NCI-H2107 (cell line): ENCODE measurements at places on chromosomes 12 and 14.

DNA sequence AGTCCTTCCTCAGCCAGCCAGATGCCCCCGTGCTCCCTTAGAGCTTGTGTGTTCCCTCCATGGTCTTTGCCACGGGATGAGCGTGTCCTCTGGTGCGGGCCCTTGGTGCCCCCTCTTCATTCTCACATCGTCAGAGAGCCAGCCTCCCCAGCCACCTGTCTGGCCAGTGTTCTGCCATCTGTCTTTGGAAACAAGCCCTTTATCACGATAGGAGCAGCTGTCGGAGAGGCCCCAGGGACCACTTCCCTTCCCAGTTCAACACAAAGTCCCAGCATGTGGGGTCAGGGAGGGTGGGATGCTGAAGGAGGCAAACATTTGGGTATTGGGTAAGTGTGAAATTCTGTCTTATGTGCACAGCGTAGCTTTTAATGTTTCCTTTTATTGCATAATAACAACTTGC lies 44.5 kb downstream of the DYNC1H1 start:
- DNase-seq, result no peak

GRCh38 chr14:56367416-56367815 lies 212.2 kb upstream of the TMEM260 start:
- no peak for DNase-seq

GRCh38 chr12:38158428-38159091 lies 158.0 kb upstream of the ALG10B start:
- DNase-seq, result no peak

DNA sequence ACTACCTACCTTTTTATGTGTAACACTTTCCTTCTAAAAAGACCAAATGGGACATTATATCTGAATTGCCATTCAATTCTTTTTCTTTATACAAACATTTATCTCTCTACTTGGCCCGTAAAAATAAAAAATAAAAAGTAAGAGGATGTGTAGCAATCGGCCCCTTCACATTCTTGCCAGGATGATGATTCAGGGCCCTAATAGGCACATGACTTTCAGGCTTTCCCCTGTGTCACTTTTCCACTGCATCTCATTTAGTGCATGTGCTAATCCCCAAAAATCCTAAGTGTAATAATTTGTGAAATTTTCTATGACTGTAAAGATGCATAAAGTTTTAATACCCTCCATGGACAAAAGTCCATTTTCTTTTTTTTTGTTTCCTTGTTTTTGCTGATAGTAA lies 23.0 kb upstream of the ATP2B1 start:
- DNase-seq, result no peak

DNA sequence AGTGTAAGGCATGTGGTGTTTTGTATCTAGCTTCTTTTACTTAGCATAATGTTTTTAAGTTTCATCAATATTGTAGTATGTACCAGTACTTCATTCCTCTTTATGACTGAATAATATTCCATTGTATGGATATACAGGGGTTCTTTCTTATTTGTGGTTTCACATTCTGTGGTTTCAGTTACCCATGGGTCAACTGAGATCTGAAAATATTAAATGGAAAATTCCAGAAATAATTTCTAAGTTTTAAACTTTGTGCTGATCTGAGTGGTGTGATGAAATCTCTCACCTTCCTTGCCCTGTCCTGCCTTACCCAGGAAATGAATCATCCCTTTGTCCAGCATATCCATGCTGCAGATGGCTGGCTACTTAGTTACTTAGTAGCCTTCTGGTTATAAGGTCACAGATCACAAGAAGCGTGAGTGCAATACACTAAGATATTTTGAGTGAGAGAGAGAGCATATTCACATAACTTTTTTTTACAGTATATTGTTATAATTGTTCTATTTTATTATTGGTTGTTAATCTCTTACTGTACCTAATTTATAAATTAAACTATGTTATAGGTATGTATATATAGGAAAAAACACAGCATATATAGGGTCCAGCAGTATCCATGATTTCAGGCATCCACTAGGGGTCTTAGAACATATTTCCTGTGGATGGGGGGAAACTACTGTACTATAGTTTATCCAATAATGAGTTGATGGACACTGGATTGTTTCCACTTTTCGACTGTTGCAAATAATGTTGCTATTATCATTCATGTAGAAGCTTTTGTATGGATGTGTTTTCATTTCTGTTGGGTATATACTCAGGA lies 59.6 kb upstream of the LRTM2 start:
- no peak for DNase-seq

DNA sequence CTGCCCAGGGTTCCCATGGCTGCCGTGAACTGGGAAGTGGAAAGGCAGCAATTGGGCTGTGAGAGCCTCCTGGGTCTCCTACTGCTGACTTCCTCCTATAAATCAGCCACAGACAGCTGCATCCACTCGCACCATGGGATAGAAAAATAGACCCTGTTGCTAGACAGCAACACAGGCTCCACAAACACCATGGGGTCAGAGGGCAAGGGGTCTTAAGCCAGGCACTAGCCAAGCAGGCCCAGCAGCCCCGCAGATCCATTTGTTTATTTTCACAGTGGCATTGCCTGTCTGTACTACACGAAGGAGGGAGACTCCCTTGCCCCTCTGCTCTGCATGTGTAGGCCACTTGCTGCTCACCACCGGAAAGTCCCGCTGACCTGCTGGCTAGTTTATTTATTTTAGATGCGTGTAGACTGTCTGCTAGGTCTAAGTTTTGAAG lies 139.8 kb downstream of the DACT1 start:
- no peak for DNase-seq

DNA sequence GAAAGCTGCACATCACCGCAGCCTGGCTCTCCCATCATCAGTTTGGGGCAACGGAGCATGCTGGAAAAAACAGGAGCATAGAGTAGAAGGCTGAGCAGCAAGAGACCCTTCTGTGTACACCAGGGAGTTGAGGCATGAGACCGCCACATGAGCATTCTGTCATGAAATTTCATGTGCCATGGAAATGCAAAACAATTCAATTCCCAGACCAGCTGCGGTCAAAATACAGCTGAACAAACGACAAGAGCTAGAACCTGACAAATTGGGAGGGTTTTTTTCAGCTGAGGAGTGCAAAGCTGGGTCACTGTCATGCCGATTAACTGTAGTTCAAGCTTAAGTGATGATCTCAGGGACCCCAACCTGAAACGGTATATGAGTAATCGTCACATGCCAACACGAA lies 37.1 kb downstream of the TMEM30B start:
- DNase-seq, result no peak
